ENCODE measurements at places on chromosomes 7 and 10.

DNA sequence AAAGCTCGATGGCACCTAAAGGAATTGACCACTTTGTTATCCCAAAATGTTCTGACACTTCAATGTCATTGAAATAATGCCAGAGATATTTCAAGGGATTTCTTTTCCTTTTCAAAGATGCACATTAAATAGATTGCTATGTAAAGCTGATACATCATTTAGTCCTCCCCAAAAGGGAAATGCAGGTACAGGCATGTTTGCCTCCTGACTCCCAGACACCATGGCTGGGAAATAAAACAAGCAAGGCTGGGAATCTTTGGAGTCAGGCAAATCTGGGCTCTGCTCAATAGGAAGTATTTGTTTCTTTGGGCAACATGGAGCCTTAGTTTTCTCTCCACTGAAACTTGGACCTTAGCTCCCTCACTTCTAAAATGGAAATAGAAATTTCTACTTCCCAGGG, 230.8 kb upstream of the LRRTM3 start:
- DNase-seq, result no peak

DNA sequence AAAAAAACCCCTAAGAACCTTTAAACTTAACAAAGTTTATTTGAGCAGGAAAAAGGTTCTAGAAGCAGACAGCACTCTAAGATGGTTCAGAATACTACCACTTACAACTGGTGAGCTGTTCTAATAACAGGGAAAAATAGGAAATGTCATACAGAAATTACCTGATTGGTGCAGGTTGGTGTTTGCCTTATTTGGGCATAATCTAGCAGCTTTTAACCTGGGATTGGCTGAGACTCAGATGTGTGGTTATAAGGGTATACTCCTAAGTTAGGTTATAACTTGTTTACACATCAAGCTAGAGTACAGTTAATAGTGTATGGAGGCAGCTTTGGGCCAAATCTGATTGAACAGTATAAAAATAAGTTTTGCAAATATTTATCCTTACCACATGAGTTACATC, 59.8 kb downstream of the MAPK8 start:
- DNase-seq, result no peak

GRCh38 chr7:1584700-1585099, 14.9 kb upstream of the PSMG3 start:
- DNase-seq, result no peak

GRCh38 chr7:36188266-36188665, 35.2 kb downstream of the EEPD1 start:
- no peak for DNase-seq

- no peak for DNase-seq
These were observed 3.5 kb downstream of the SUN1 start for GRCh38 chr7:835485-836401.

DNA sequence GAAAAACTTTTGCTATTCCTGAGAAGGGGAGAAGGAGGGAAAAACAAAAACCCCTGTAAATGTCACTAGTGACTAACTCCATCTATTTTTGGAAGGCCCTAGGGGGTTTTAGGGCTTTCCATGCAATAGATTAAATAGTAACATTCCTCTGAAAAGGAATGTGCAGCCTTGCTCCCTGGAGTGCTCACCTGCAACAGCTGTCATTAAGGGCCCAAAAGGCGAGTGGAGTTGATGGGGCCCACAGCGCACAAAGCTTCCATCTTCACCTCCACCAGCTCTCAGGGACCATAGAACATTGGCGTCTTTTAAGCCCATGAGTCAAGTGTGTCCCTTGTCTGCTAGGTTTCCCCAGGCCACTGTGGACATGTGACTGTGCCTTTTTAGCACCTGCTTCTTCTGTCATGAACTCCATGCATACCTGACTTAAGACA, 58.0 kb upstream of the IL6 start:
- DNase-seq, result no peak

DNA sequence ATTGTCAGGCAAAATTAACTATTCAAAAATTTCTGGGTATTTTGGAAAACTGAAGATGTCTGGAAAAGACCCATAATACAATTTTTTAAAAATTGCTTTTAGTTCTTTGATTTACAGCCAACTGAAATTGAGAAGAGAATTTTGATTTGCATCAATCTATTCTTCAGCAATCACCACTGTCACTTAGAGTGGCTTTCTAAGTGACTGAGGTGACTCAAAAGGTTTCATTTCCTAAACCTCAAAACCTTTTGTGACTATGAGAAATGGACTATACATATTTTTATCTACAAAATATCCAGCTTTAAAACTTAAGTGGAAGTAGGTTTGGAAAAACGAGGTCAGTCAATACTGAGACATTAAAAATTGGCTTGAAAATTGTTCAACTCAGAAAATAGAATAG, 60.0 kb downstream of the ENO4 start:
- DNase-seq, result no peak

DNA sequence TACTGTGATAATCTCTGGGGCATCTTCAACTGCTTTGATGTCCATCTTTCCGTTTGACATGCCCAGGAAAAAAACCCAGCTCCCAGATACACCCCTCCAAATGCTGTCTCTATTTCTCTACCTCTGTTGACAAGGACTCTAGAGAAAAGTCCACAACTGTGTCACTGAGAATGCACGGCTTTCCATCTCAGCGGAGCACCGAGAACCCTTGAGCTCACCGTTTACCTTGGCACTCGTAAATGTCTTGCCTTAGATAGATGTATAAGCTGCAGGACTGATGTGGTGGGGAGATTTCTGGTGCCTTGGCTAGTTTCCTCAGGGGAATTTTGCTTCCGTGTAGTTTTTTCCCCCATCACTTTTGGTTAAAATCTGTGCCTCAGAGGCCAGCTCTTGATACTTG, 7.4 kb upstream of the MAPK8 start:
- no peak for DNase-seq

GRCh38 chr10:16843252-16843870, 26.1 kb upstream of the RSU1 start:
- DNase-seq, result no peak

DNA sequence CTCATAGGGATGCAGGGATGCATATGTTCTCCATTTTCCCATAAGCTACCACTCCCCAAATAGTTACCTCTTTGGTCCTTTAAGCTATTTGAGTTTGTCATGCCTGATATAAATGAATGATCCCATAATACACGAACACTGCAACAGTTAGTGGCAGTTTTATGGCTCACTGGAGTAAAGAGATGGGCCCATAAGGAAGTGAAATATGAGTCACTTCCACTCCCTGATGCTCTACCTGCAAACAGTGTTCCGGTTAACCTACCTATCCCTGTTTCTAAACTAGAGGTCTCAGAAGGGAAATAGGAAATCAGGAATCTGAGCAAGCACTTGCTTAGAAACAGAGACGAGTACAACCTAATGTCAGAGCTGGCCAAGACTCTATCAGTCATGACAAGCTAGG, 71.7 kb downstream of the CALD1 start:
- no peak for DNase-seq

DNA sequence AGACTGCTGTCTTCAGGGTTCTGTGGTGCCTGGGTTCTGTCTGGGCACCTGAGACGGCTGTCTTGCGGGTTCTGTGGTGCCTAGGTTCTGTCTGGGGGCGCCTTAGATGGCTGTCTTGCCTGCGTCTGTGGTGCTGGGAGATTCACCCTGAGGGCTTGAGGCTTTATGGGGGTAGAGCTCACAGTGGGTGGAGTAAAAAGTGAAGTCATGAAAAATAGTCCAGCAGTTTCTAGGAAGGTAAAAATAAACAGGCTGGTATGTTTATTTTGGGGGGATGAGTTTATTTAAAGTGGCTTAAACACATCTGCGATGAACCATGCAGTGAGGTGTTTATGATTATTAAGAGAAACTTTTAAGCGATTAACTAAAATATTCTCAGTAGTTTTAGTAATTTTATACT, 64.2 kb downstream of the NKX6-2 start:
- no peak for DNase-seq

DNA sequence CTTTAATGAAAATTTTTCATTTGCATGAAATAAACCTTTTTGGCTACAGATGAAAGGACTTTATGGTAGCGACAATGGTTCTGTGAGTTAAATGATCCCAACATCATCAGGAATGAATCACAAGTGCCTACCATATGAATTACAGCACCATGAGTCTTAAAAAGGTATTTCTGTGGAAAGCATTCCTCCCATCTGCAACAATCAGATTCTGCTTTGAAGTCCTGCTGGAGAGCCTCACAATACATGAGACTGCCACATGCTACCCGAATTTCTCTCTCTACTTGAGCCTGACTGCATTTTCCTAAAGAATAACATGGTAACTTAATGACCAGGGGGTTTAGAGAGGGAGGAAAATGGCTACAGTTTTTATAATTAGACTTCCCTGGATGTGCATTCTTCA, 190.3 kb downstream of the TWIST1 start:
- DNase-seq, result no peak

DNA sequence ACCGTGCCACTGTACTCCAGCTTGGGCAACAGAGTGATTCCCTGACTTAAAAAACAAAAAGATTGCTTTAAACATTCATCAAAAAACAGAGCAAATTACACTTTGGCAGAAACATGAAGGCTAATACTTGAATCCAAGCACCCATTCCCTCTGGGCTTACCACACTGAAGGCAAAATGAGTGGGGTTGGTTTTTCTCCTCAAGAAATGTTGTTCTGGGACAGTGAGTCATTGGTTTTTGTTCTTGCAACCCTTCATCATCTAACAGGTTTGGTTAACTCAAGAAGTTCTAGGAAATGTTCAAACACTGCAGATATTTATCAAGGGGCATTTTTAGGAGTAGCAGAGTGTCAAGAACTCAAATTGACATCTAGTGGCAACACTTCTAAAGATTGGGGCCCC, 60.5 kb downstream of the KIAA1217 start:
- DNase-seq, result no peak

DNA sequence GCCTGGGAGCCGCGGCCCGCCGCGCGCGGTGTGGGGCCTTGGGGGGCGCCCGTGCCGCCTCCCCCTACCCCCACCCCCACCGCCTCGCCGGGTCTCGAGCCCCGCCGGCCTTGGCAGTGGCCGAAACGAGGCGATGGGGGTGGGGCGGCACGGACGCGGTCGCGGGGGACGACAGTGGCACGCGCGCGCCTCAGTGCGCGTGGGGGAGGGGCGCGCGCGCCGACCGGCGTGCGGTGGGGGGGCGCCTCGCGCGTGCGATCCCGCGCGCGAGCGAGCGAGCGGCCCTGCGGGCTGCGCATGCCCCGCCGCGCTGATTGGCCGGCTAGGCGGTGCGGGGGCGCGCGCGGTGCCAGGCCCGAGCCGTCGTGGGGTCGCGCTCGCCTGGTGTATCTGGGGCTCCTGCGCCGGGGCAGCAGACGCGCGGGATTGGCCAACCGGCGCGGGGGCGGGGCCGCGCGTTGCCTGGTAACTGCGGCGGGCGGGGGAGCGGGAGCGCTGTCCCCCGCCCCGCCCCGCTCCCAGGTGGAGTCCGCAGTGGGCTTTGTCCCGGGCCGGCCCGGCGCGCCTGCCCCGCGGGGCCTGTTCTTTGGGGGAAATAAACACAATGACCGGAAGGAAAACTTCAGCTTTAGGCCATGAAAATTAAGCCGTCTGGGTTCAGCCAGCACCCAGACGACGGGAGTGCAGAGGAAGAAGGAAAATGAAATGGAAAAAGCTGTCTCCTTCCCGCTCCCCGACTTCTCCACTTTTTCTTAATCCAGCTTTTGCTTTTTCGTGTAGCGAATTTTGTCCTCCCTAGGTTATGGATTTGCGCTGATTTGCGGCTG, 873 bp downstream of the GTF2I start:
- DNase-seq, result peak; percentile 75

- DNase-seq, result no peak
These were observed 117.3 kb downstream of the SEMA3A start for GRCh38 chr7:84077336-84077735.

- DNase-seq, result no peak
These were observed 30.2 kb downstream of the C10orf143 start for GRCh38 chr10:130080461-130080814.

DNA sequence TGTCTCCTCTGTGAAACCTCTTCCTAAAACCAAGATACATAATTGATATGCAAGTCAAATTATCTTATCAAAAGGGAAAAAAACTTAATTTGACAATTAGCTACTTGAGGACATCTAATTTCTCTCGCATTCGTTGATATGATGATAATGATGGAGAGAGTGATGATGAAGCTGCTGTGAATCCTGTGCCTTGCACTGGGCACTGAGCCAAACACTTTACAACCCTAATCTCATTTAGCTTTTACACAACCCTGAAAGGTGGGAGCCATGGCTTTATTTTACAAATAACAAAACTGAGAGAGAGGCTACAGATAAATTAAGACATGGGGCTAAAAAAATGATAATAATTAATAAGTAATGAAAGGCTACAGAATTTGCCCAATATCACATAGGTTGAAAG, 176.0 kb downstream of the NOC3L start:
- DNase-seq, result no peak

GRCh38 chr10:71814922-71815411, 36.1 kb downstream of the PSAP start:
- DNase-seq, result no peak

DNA sequence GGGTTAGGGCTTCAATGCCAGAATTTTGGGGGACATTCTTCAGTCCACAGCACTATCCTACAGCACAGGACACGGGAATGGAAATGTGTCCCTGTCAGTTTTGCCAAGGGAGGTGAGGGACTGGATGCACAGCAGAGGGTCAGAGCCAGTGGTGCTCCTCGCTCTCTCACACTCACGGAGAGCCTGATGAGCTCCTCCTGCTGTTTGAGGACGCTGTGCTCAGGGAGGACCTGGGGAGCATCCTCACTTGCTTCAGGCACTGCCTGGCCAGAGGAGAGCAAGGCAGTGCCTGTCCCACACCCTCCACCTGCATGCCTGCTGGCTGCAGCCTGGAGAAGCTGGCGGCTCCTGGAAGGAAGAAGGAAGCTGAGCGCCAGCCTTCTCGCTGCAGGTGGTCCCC, 58.6 kb downstream of the RAMP3 start:
- no peak for DNase-seq

DNA sequence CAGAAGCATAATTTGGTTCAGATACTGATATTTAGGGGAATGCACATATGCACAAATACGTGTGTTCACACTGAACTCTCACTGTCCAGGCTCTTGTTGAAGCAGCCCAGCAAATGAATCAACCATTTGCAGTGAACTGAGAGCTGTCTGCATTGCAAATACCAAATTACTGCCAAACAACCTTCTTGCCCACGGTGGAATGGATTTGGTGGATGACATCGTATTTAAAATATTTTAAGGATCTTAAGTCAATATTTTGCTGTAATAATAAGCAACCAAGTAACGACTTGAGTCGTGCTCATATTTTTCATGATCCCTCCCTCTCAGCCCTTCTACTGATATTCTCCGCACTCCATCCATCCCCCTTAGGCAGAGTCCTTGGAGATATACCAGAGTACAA, 107.9 kb upstream of the FEZF1 start:
- no peak for DNase-seq

GRCh38 chr7:5591278-5591874, 167.7 kb upstream of the TNRC18 start:
- no peak for DNase-seq

- no peak for DNase-seq
These were observed 210.6 kb upstream of the PHYHIPL start for GRCh38 chr10:58965855-58966254.

- no peak for DNase-seq
These were observed 203.4 kb downstream of the SLC25A13 start for GRCh38 chr7:96118449-96119001.

- no peak for DNase-seq
These were observed 587.0 kb downstream of the PARD3 start for GRCh38 chr10:34228066-34228465.

GRCh38 chr10:30542895-30543288, 86.7 kb downstream of the LYZL2 start:
- no peak for DNase-seq
